T-cell (primary cell): ENCODE measurements at places on chromosomes 6 and 20. TPM values are rescaled to one million over a fixed set of nuclear protein-coding genes. Genes with fewer than 3 reads are reported as not detected.

Gene RGS17
- 0.09 TPM for total RNA-seq

Gene EMILIN3
- not detected for total RNA-seq

Gene CPNE5
- 1.8 TPM for total RNA-seq

Gene LST1
- total RNA-seq, result 20.4 TPM

Gene ARMH2
- total RNA-seq, result 4.3 TPM

Gene OXT
- not detected for total RNA-seq

Gene KIF16B
- 8.1 TPM for total RNA-seq

Gene FKBP1C
- 0.55 TPM for total RNA-seq

Gene HSPA1L
- 8.5 TPM for total RNA-seq

Gene PPT2
- total RNA-seq, result 19.3 TPM

Gene HLA-DQA1
- 25.8 TPM for total RNA-seq

Gene BTNL2
- total RNA-seq, result not detected

Gene LTA
- total RNA-seq, result 23.9 TPM

Gene MPIG6B
- 2.6 TPM for total RNA-seq

Gene TBC1D32
- total RNA-seq, result 8.2 TPM

Gene GATA5
- not detected for total RNA-seq

Gene PDYN
- total RNA-seq, result not detected

Gene SLX4IP
- 5.4 TPM for total RNA-seq

Gene GINM1
- total RNA-seq, result 15.7 TPM

Gene HLA-DPB1
- 41.2 TPM for total RNA-seq

Gene GSTA3
- not detected for total RNA-seq

Gene TMC2
- total RNA-seq, result not detected

Gene GLP1R
- total RNA-seq, result not detected

Gene BCAS1
- total RNA-seq, result 0.33 TPM

Gene MROH8
- total RNA-seq, result 2.5 TPM

Gene OPN5
- total RNA-seq, result not detected

Gene DHX35
- 8.6 TPM for total RNA-seq

Gene OR14J1
- total RNA-seq, result not detected

Gene IGF2R
- 63.4 TPM for total RNA-seq

Gene TOX2
- 3.0 TPM for total RNA-seq

Gene EPPIN
- total RNA-seq, result not detected

Gene SNX5
- 68.9 TPM for total RNA-seq

Gene RCAN2
- total RNA-seq, result 0.18 TPM

Gene FLRT3
- total RNA-seq, result not detected

Gene TRPC4AP
- 65.5 TPM for total RNA-seq

Gene SMIM29
- 16.4 TPM for total RNA-seq

Gene BAK1
- 31.6 TPM for total RNA-seq

Gene TDRD6
- total RNA-seq, result 0.03 TPM

Gene VIP
- total RNA-seq, result not detected
